Fibroblast of skin of left biceps (primary cell): ENCODE measurements at places on chromosomes 1 and 21.

- no peak for DNase-seq
Measured at GRCh38 chr21:15976807-15977206, 247.0 kb downstream of the USP25 start.

GRCh38 chr1:97902067-97902466 is 18.8 kb downstream of the DPYD start:
- DNase-seq = no peak

GRCh38 chr1:245690156-245690690 is 535.4 kb downstream of the KIF26B start:
- DNase-seq = no peak

DNA sequence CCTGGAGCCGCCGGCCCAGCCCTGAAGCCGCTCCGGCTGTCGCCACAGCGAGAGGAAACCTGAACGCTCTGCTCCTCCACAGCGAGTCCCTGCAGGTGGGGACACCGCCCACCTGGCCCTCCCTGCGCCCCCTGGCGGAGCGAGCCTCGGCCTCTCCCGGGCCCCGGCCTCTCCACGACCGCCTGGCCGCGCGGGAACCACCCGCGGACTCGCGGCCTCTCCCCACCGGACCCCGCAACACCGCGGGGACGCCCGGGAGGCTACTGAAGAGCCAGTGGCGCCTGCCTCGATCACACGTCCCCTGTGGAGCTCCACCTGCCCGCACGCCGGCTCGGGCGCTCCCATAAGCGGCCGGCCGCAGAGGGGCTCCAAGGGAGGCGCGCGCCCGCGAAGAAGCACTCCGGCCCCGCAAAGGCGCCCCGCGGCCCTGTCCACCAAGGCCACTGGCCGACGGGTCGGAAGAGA is 109.6 kb downstream of the KCNN3 start:
- DNase-seq = no peak

DNA sequence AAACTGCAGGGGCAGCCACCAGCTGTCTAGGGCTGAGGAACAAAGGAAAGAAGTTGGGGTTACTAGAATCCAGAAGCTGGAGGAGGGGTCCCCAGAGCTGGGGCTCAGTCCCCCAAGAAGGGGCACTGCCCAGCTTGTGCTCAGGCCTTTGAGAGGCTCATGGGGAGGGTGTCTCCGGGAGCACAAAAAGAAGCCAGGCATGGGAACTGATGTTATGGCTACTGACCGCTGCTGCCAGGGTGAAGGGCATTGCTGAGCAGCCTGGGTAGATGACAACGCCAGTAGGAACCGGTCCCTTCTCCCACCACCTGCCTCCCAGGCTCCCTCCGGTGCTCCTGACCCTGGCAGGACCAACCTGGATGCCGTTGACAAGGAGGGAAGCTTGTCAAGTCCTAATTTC is 762.5 kb upstream of the TPTE start:
- DNase-seq = no peak

DNA sequence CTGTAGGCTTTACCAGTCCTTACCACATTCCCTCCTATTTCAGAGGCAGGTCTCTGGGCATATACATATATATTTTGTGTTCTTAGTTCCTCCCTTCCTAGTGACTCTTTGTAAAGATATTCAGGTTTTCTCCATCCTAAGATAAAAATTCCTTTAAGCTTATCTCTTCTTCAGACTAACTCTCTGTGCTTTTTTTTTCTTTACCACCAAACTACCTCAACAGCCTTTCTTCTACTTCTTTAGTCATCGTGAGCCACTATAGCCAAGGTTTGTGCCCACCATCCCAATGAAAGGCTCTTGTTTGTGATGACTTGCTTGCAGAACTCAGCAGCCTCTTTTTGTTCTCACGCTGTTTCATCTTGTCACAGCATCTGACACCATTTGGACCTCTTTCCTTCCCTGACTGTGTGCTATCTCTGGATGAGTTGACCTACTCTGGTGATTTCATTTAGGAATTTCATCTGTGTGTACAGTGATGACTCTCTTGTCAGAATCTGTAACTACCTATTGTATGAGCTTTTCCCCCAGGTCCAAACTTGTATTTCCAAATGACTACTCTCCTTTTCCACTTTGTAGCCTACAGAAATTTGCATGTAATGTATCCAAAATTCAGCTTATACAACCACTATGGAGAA is 59.0 kb upstream of the MACF1 start:
- DNase-seq = no peak

- no peak for DNase-seq
Measured at GRCh38 chr1:207670997-207671396, 26.1 kb downstream of the CR1L start.
